Activated effector memory CD4-positive, alpha-beta T cell treated with Interleukin-2 at 50 U/mL for 16 hours (primary cell): ENCODE measurements at places on chromosomes 6 and 20.

DNA sequence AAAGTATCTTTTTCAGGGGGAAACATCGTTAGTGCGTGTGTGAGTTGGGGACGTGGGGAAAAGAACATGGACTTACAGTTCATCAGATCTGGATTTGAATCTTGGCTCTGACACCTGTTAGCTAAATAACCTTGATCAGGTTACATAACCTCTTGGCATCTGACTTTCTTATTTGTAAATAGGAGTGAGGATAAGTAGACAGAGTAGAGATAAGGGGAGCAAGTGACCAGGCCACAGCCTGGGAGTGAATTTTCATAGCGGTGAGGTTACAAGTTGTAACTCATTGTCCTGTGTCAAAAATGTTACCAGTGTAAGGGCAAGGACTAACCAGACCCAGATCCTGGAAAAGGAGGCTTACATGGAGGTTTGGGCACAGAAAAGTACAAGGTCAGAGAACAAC is 733.5 kb upstream of the MMS22L start:
- DNase-seq: no peak

DNA sequence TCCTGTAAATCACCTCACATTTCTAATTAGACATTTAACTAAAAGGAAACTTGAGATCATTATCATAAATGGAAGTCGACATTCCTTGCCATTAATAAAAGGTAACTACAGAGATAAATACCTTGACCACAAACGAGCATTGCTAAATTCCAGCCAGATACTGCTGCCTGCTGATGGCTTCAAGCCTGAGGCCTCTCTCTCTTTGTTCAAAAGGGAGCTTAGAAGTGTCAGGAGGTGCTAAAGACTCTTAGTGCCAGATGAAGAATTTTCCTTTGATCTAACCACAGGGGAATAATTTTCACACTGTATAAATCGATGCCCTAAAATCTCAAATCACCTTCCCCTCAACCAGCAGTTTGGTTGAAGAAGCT is 248.2 kb upstream of the PMEPA1 start:
- DNase-seq: no peak

- DNase-seq: no peak
These were observed 34.1 kb downstream of the BANF2 start for GRCh38 chr20:17733767-17734304.

- no peak for DNase-seq
These were observed 57.5 kb downstream of the MBOAT1 start for GRCh38 chr6:20154753-20155152.

DNA sequence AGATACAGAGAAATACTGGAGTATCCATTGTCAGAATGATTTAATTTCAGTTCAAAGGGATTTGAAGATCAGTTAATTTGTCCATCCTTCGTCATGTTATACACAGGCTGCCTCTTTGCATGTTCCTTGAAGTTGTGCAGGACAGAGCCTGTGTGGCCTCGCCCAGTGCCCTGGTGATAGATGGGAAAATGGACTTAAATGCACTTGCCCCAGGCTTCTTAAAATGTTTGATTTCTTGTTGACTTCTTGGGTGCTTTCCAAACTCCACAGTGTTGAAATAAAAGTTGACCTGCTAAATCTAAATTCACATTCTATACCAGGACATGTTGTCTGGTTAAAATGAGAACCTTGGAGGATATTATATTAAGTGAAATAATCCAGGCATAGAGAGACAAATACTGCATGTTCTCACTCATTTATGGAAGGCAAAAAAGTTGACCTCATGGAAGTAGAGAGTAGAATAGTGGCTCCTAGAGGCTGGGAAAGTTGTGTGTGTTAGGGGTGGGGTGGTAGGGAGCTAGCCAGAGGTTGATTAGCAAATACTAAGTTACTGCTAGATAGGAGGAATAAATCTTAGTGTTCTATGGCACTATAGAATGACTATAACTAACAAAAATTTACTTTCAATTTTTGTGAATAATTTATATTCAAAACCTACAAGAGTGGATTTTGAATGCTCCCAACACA is 25.3 kb downstream of the MARCKS start:
- no peak for DNase-seq

DNA sequence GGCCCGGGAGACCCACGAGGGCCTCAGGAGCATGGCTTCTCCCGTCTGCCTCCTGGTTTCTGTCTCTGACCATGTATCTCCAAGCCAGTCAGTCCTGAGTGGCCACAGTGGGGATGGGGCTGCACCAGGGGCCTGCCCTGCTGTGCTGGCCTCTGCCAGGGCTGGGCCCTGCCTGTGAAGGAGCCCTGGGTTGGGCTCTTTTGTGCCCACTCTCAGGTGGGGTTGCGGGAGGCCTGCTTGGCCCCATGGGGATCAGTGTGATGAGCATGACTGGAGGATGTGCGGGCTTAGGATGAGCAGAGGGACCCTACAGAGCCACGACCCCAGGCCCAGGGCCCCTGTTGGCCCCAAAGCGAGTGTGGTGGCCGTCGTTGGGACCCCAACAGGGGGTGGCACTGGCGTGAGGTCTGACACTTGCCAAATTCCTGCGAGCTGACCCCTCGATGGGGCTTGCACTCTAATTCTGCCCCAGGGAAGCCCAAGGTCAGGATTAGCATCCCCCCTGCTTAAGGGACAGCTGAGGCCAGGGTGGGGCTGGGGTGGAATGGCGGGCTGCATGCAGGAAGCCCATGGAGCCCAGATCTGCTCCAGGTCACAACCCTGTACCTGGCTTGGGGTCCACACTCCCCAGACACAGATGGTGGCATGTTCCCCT is 90.0 kb upstream of the BHLHE23 start:
- DNase-seq: no peak

- DNase-seq: no peak
These were observed 69.0 kb upstream of the NFATC2 start for GRCh38 chr20:51611625-51611890.

DNA sequence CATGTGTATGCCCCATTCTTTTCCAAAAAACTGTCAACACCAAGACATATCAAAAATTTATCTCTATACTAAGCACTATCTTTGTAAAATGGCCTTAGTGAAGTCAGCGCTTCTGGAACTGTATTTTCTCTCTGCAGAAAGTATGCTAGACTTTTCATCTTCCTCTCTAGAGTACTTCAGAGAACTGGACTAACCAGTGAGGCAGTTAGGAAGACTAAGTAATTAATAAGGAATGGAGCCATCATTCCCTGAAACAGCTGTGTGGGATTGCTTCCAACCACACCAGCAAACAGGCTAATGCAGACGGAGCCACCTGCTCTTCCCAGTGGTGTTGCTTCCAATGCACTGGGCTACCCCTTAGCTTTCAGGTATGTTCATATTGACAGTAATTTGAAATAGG is 169.1 kb upstream of the FUT9 start:
- no peak for DNase-seq

DNA sequence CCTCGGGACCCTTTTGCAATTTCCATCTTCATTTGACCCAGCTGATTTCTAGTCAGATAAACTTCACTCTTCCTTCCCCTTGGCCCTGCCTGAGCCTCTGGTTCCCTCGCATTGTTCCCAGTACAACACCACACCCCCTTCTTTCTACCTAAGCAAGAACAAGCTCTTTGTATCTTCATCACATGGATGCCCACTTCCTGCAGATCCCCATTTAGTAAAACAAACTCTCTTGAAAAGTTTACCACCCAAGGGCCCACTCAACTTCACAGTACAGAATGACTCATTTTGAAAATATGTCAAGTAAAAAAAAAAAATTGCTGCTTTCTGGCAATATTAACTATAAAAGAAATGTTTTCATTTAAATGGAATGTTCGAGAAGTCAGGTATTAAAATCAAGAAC is 5.2 kb downstream of the FAXC start:
- DNase-seq: no peak

GRCh38 chr20:63642527-63643247 is 10.5 kb downstream of the STMN3 start:
- no peak for DNase-seq

- no peak for DNase-seq
These were observed 44.5 kb upstream of the OSTM1 start for GRCh38 chr6:108118810-108119768.

GRCh38 chr6:121664158-121664557 is 228.7 kb downstream of the GJA1 start:
- no peak for DNase-seq

GRCh38 chr6:153145591-153145990 is 14.5 kb upstream of the RGS17 start:
- DNase-seq: no peak

GRCh38 chr6:1130709-1131108 is 181.2 kb upstream of the FOXQ1 start:
- DNase-seq: no peak

DNA sequence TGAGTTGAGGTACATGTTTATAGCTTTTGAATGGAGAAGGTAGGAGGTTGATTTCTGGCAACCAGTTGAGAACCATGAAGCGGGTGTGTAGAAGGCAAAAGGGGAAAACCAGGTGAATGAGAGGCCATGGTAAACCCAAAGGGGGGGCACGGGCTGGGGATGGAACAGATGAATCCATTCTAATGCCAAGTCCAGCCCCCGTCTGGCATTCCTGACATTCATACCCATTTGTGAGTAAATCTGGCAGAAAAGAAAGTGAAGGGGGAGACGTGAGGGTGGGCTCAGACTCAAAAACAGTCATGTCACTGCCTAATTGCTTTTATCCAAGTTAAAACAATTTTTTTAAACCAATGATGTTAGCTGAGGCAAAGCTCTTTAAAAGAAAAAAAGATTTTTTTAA is 172.8 kb upstream of the QKI start:
- no peak for DNase-seq

GRCh38 chr6:169619650-169620049 is 82.2 kb downstream of the WDR27 start:
- no peak for DNase-seq

- DNase-seq: no peak
These were observed 641 bp downstream of the DBNDD2 start for GRCh38 chr20:45408646-45409213.

GRCh38 chr6:20661721-20662120 is 127.5 kb downstream of the CDKAL1 start:
- no peak for DNase-seq

- no peak for DNase-seq
These were observed 133.0 kb upstream of the FLRT3 start for GRCh38 chr20:14470231-14470899.

GRCh38 chr6:142300758-142301650 is 803 bp upstream of the ADGRG6 start:
- DNase-seq: no peak

DNA sequence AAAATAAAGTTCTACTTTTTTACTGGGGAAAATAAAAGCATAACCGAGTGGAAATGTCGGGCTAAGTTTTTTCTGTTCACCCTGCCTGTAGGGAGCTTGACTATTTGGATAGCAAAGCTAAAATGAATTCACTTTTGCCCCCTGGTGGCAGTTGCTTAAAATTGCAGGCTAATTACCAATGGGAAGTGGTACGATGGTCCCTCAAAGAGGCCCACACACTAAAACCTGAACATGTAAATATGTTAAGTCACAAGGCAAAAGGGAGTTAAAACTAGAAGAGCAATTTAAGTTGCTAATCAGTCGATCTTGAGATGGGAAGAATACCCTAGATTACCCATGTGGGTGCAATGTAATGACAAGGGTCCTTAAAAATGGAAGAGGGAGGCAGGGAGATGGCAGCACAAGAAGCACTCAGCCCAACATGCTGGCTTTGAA is 916 bp upstream of the SUN5 start:
- no peak for DNase-seq

DNA sequence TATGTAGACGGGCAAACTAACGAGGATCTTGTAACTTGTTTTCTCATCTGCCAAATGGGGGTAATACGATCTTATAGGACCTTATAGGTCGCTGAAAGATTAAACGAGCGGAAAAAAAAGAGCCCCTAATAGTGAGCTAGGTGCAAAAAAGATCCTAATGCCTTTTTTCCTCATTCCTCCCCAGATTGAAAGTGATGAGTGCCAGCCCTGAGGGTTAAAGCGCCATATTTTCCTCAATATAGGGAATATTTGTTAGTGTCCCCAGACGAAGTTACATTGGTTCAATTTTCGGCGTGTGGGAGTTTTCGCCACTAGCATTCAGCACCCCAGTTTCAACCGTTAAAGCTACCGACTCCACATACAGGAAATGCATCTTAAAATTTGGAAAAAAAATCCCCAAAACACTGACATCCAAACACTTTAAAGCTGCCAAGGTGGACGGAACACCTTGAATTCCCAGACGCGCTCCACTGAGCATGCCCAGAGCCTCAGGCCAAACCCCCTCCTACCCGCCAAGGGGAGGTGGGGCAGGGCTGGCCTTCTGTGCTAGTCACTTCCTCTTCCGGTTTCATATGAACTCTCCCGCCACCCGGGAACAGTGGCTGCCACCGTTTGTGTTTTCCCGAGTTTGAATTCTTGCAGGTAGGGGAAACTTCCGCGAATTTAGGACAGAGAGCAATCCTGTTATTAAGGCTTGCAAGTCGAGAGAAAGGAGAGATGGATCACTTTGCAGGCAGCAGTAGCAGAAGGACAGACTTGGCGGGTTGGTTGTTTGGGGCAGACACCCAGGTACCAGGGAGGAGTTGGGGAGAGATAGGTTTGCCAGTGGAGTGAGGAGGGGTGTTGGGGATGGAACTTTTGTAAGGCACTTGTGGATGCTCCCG is at the start of gene PRIM2:
Gene PRIM2, plus strand, starts transcription at position 571 of the 884 bp plus-strand sequence. CDS start 816 bp downstream, outside the sequence.
- DNase-seq: peak; percentile 74

DNA sequence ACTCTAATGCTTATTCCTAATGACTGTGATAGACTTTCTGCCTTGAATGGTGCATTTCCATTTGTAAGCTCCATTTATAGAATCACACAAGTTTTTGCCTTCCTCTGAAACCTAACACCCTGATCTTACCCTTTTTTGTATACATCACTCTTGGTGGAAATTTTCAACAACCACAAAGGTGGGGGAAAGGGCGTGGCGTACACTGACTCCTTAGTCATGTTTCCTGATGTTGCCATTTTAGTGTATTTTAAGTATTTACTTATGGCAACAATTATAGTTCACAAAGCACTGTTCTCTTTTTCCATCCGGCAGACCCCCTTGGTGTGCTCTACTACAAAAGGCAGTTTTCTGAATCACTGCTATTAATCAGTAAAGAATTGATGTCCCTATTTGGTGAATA is 92.0 kb downstream of the ATXN1 start:
- DNase-seq: peak; percentile 58

DNA sequence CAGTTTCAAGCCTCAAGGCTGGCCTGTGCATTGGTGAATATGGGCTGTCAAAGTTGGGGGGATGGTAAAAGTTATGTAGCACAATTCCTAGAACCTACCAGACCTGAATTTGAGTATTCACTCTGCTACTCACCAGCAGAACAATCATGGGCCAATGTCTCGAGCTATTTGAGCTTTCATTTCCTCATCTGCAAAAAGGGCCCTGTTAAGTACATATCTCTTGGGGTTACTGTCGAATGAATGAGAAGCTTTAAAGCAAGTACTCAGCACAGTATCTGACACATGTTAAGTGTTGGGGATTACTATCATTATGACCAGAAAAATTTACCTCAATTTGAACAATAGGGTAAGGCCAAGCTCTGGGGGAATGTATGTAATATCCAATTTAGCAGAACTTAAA is 13.5 kb upstream of the ENPP4 start:
- DNase-seq: no peak

- no peak for DNase-seq
These were observed 227.3 kb upstream of the RSPO3 start for GRCh38 chr6:126891158-126891557.

- no peak for DNase-seq
These were observed 41.3 kb upstream of the NOL4L start for GRCh38 chr20:32626407-32626806.

GRCh38 chr6:31479933-31480535 is 17.9 kb upstream of the MICB start:
- DNase-seq: no peak

- no peak for DNase-seq
These were observed 12.9 kb downstream of the BEND3 start for GRCh38 chr6:107102414-107102805.

GRCh38 chr20:32585011-32585585 is at the start of gene NOL4L:
Gene NOL4L (minus strand): TSS chr20:32585333. CDS start chr20:32584890, 443 bp downstream.
- peak; percentile 29 for DNase-seq

GRCh38 chr6:19354181-19354580 is 483.0 kb upstream of the ID4 start:
- DNase-seq: no peak
